ENCODE measurements at places on chromosomes 2 and 18.

- no peak for DNase-seq
These were observed 51.8 kb downstream of the PMS1 start for GRCh38 chr2:189835855-189836558.

GRCh38 chr18:1090758-1091157 is 186.1 kb downstream of the ADCYAP1 start:
- no peak for DNase-seq

DNA sequence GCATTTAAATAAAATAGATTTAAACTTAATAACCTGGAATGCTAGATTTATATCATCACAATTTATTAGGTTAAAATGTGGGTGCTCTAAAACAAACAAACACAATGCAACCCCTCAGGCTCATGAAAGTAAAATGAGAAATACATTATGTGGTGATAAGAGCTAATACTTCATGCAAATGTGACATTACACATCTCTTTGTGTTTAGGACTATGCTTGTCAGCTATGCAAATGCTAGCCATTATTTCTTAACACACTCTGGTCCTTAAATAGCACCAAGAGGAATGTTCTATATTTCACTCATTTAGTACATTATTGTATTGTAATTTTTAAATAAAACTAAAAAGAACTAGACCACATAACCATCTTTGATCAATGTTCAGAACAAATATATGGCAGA is 627.6 kb downstream of the DPP10 start:
- no peak for DNase-seq

DNA sequence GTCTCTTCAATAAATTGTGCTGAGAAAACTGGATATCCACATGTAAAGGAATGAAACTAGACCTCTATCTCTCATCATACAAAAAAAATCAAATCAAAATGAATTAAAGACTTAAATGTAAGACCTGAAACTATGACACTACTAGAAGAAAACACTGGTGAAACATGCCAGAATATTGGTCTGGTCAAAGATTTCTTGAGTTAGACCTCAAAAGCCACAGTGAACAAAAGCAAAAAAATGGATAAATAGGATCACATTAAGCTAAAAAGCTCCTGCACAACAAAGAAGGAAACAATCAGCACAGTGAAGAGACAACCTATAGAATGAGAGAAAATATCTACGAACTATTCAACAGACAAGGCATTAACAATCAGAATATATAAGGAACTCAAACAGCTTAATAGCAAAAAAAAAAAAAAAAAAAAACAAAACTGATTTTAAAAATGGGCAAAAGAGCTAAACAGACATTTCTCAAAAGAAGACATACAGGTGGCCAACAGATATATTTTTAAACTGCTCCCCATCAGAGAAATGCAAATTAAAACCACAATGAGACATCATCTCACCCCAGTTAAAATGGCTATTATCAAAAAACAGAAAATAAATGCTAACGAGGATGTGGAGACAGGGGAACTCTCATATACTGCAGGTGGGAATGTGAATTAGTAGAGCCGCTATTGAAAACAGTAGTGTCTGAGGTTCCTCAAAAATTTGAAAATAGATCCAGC is 66.3 kb downstream of the NCKAP1 start:
- no peak for DNase-seq

- DNase-seq: no peak
These were observed 67.5 kb upstream of the ATG16L1 start for GRCh38 chr2:233183869-233184418.

- DNase-seq: no peak
These were observed 116.4 kb downstream of the GBX2 start for GRCh38 chr2:236051806-236052205.

DNA sequence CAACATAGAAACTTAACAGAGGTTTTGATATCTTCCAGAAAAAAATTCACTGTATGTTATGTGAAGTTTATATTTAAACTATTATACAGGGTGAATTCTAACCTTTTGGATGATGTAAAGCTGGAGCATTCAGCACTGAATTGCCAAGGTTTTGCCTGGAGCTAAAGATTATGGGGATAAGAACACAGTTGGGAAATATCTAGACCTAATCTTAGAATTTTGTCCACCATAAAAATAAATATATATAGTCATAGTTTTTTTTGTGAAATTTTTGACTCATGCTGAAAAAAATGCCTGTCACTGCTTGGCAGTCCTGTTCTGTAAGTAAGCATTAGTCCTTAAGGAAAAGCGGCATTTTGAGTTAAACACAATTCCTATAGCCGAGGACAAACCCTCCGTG is 339.3 kb upstream of the TMEFF2 start:
- DNase-seq: no peak

DNA sequence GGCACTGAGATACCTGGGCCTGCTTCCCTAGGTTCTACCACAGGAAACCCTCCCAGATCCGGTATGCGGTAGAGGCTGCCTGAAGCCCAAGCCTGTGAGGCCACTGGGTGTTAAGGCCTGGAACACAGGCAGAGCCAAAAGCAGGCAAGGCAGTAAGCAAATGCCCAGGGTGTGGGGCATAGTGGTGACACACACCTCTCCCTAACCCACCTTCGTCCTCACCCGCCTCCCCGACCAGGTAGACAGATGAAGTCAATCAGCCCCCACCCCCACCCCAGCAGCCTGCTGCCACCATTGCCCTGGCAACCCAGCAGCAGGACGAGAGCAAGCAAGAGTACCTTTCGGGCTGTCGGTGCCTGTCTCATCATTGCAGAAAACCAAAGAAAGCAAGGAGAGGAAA is 6.1 kb downstream of the DCTN1 start:
- no peak for DNase-seq

DNA sequence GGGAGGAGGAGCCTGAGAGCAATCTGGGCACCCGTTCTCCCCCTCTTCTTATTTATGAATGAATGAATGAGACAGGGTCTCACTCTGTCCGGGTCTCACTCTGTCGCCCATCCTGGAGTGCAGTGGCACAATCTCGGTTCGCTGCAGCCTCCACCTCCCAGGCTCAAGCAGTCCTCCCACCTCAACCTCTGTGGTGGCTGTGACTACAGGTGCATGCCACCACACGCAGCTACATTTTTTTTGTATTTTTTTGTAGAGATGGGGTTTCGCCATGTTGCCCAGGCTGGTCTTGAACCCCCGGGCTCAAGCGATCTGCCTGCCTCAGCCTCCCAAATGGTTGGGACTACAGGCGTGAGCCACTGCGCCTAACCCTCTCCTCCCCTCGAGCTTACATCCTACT is 198.4 kb downstream of the NEDD4L start:
- no peak for DNase-seq

DNA sequence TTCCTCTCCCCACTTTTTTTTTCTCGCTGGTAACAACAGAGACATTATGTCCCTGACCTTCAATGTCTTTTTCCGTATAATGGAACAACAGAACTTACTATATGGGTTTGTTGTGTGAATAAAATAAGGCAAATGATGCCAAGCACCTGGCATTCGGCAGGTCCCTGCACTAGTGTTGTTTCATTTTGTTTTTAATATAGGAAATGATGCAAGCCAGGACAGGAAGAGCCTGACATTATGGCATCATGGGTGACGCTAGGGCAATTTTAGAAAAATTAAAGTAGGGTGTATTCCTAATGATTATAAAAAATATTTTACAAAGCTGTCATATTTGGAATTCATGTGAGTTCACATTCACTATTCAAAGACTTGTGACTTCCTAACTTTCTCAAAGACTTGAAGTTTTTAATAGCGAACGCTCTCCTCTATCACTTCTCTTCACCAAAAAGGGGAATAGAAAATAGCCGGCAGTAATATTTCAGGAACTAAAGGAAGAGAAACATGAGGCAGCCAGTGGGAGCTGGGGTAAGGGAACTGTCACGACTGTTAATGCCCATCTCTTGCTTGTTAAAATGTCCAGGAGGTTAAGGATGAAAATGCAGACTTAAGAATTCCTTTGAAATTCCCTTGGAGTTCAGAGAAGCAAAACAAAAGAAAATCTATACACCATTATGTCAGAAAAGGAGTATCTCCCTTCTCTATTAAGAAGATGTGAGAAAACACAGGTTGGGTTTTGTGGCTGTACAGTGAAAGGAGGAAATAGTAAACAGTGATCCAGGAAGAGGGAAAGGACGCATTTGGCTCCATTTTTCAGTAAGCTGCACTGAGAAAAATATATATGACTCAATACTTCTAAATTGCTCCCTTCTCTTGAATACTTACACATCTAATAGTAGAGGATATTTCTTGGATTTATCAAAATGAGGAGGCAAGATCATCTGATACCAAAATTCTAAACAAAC is 60.2 kb downstream of the DPP4 start:
- DNase-seq: no peak

- DNase-seq: no peak
These were observed 15.8 kb upstream of the RTTN start for GRCh38 chr18:70221156-70221914.

DNA sequence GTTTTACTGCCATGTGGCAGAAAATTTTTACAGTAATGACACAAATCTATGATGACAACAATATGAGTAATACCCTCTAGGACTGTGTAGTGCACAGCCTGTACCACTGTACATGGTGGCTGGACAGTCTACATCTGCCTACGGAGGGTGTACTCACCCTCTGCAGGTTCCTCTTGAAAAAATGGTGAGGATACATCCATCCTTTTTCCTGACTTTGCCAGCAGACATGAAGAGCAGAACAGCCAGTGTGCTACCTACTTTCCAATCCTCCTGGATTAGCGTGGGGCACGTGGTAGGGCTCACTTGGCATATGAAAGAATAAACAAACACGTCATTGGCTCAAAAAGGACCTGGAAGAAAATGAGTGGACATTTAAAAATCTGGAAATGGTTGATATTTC is 62.6 kb downstream of the TRPM8 start:
- no peak for DNase-seq

DNA sequence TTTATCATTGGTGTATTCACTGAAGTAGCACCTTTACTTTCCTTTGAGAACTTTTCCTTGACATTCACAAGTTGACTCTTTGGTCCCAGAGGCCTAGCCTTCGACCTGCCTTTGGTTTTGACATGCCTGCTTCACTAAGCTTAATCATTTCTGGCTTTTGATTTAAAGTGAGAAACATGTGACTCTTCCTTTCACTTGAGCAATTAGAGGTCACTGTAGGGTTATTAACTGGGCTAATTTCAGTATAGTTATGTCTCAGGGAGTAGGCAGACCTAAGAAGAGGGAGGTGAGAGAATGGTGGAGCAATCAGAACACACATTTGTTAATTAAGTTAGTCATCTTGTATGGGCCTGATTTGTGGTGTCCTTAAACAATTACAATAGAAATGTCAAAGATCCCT is 1040.7 kb upstream of the SLC39A10 start:
- no peak for DNase-seq

GRCh38 chr2:155908567-155908966 is 424.0 kb downstream of the NR4A2 start:
- no peak for DNase-seq

- no peak for DNase-seq
These were observed 179.7 kb downstream of the MREG start for GRCh38 chr2:215833531-215834162.

DNA sequence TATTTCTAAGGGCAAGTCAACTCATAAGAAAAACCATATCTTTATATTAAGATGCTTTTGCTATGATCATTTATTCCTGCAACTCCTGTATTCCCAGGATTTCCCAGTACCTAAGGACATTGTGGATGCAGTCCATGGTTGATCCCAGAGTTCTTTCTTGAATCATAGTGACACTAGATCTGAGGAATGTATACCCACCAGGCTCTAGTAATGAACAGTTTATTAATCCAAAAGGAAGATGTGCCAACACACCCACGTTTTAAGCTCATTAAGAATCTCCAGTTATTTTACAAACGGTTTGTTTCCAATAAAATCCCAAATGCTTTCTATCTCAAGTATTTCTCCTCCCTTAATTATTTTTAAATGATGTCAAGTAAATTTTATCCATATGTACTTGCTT is 210.8 kb upstream of the ZEB2 start:
- no peak for DNase-seq

DNA sequence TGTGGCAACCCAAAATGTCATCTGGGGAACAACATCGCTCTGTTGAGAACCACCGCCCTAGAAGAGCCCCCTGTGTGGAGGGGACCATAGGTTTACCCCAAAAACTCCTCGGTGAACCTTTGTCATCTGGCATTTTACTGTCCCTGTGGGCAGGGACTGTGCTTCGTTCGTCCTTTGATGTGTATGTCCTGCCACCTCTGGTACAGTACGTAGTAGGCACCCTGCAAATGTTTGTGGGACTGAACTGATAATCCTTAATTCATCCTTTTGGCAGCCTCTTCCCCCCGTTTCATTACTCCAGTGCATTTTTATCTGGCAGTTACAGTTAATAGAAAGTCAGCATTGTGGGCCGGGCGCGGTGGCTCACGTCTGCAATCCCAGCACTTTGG is 728 bp downstream of the NAPG start:
- no peak for DNase-seq

GRCh38 chr2:159126432-159127022 is 158.1 kb downstream of the TANC1 start:
- no peak for DNase-seq

GRCh38 chr2:191350826-191351225 is 105.6 kb downstream of the MYO1B start:
- DNase-seq: no peak

DNA sequence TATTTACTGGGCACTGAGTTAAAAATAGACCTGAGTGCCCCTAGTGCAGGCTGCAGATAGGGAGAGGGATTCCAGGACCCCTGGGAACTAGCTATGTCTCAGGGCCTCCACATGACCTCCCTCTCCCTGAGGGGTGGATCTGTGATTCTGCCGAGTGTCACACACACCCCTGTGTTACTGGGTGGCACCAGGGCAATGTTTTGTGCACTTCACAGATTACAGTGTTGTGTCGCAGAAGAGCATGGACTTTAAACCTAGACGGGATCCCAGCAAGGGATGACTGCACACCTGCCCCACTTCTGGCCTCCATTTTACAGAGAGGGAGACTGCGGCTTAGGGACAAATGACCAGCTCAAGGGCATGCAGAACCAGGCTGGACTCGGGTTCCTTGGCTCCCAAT is 65.6 kb downstream of the ZFP36L2 start:
- DNase-seq: no peak

GRCh38 chr2:120564213-120565094 is 171.2 kb upstream of the GLI2 start:
- DNase-seq: no peak

DNA sequence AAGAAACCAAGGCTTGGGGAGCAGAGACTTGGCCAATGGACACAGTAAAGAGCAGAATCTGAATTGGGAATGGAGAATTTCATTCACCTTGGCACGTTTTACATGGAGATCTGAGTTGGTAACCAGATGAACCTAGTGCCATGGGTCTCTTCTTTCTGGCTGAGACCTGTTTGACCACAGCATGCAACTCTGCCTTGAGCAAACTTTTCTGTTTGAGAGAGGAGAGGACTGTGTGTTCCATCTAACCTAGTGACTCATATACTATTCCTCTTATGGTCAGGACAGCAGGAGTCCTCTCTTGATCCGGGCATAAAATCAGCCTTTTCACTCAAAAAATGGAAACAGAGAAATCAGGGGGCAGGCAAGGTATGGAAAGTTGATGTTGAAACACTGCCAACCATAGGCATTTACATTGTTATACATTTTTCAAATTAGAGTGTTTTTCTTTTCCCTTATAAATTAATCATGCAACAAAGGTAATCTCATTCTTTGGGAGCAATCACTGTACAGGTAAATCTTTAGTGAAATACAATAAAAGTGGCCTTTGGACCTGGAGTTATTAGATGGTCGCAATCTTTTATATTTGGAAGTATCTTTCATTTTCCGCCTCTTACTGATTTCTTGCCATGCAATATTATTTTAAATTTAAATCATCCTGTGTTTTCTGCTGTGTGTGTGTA is 86.7 kb downstream of the NRP2 start:
- DNase-seq: no peak

GRCh38 chr18:45837283-45838070 is 12.0 kb downstream of the SIGLEC15 start:
- DNase-seq: peak; percentile 67

GRCh38 chr2:2326068-2327040 is 4.7 kb downstream of the MYT1L start:
- no peak for DNase-seq

All from activated CD4-positive, alpha-beta T cell treated with anti-CD3 and anti-CD28 coated beads for 48 hours (primary cell).